NCI-H526 (cell line): ENCODE measurements at places on chromosomes 7 and 10.

DNA sequence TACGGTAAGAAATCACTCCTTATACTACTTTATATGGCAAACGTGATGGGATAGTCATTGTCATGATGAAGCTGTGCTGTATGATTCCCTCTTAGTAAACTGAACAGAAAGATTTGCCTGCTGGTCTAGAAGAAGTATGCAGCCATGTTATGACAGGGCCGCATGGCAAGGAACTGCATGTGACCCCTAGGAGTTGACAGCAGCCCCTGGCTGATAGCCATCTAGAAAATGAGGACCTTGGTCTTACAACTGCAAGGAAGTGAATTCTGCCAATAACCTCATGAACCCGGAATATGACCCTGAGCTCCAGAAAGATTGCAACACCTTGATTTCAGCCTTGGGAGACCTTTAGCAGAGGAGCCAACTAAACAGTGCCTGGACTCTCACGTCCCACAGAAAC lies 193.3 kb downstream of the SEMA3E start:
- no peak for DNase-seq

DNA sequence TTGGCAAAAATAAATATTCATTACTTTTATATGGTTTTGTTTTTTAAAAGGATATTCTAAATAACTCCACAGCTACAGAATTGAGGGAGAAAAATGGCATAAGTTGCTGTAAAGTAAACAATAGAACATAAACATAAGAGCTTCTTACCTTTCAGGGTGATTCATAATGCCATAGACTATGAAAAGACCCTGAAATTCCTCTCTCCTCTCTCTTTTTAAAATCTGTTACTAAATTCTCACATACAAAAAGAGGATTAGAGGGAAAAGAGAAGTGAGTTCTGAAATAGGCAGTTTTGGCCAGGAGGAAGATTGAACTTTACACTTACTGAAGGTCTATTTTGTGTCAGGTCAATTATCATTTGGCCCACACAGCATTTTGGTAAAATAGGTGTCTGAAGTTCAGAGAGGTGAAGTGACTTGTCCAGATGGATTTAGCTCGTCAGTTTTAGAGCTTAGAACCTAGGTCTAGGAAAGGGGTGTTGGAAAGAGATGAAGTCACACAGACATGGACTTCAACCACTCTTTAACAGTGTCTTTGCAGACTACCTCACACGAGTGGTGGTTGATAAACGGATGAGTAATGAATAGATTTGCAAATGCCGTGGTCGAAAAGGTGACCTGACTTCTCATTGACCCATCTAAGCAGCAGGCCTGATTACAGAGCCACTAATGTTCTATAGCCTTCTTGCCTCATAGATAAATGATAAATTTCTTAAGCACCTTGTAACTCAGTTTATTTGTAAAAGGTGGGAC lies 190.6 kb upstream of the CCDC6 start:
- DNase-seq = no peak

DNA sequence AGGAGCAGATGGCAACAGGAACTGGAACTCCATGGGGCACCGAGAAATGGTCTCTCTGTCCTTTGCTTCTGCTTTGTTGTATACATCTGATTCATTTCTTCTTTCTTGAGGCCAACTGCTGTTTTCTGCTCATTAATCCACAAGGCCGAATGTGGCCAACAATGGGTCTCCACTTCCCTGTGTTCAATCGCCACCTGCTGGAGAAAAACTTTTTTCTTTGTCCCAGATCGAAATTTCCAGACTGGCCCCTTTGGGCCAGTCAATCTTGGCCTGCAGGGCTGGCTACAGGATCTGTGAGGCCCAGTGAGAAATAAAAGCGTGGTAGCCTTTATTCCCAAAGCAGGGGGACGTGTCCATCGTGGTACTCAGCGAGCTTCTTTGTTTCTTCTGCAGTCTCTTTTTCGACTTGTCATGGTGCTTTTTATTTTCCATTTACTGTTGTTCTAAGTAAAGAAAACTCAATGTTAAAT lies 58.8 kb downstream of the PARP12 start:
- DNase-seq = peak; percentile 85

DNA sequence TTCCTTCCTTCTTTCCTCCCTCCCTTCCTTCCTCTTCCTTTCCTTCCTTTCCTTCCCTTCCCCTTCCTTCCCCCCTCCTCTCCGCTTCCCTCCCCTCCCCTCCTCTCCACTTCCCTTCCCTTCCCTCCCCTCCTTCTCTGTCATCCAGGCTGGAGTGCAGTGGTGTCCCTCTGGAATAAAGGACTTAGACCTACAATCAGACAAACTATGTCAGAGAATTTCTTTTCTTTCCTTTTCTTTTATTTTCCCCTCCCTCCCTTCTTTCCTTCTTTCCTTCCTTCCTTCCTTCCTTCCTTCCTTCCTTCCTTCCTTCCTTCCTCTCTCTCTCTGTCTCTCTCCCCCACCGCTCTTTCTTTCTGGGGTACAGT lies 242.2 kb downstream of the GATA3 start:
- DNase-seq = no peak

DNA sequence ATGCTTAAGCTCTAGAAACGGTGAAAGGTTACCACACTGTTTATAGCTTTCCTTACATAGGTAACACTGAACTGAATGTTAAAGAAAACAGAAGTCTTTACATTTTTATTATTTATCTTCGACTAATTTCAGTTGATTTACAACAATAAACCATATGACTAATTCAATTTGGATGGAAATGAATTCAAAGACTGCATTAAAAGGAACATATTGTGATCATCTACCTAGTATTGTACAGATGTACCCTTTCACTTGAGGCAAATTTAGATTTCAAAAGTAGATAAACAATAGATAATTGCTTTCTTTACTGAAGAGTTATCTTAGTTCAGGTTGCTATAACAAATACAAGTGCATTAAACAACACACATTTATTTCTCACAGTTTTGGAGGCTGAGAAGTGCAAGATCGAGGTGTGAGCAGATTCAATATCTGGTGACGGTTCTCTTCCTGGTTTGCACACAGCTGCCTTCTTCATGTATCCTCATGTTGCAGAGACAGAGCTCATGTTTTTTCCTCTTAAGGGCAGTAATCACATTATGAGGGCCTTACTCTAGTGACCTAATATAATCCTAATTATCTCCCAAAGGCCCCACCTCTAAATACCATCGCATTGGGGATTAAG lies 15.0 kb upstream of the ARMC3 start:
- DNase-seq = no peak

DNA sequence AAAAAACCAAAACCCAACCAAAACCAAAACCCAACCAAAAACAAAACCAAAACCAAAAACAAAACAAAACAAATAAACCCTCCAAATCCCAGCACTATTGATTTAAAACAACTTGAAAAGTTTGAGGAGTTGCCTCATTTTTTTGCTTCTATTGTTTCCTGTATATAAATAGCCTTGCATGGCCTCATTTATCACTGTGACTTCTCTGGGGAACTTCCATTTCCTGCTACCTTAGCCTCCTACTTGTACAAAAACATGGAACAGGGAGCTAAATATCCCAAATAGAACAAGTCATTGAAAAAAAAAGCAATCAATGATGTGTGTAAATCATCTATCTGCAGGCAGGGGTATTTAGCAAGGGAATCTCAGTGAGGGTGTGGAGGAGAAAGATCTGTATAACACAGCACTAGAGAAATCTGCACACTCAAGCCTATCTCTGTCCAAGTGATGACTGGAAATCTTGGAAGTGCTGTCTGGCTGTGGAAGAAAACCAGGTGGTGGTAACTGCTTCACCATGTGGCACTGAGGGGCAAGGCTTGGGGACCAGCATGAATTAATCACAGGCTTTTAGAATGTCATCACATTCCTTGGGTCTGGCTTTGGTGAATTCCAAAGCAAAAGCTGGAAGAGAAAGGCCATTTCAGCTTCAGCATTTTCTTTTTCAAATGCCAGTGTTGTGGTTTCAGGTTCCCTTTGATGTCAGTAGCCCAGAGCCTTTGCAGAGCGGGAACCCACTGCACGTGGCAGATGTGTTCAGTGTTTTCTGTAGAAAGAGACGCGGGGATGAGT lies 349.5 kb upstream of the ZNF32 start:
- no peak for DNase-seq

- DNase-seq = no peak
These were observed 318.0 kb downstream of the PAXIP1 start for GRCh38 chr7:154684666-154685563.

GRCh38 chr7:113060100-113060499 lies 26.5 kb downstream of the GPR85 start:
- no peak for DNase-seq

DNA sequence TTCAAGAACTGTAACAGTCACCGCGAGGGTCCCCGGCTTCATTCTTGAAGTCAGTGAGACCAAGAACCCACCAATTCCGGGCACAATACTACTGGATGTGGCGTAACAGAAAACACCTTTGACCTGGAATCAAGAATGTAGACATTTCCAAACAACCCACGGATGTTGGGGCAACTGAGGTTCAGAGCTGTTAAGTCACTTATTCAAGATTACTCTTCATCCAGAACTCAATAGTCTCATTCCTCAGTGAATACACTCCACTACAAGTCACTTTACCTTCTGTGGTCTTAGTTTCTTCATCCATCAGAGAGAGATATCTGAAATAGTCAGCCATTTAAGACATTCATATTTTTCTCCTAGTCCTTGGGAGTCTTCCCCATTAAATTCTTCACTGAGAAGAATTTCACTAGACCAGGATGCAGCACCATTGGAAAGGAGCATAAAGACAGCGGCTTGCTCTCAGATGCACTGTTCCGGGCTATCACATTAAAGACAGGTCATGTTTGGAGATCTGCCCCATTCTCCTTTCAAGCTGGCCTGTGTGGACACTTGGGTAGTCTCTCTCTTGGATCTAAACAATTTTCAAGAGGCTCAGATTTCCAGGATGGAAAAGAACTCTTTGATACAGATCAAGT lies 32.3 kb upstream of the ARID5B start:
- no peak for DNase-seq
